ENCODE measurements at places on chromosomes 11 and 22. TPM values are rescaled to one million over a fixed set of nuclear protein-coding genes. Genes with fewer than 3 reads are reported as not detected.

C11orf87 gene
- 29.8 TPM for total RNA-seq

SLC22A6 gene
- 8.4 TPM for total RNA-seq

CHST1 gene
- 10.5 TPM for total RNA-seq

FAM83F gene
- total RNA-seq, result 0.78 TPM

PLA2G6 gene
- 15.8 TPM for total RNA-seq

C11orf21 gene
- 0.16 TPM for total RNA-seq

GAL3ST3 gene
- 14.0 TPM for total RNA-seq

PIWIL4 gene
- 5.8 TPM for total RNA-seq

F2 gene
- 0.16 TPM for total RNA-seq

CARD18 gene
- not detected for total RNA-seq

OOSP1 gene
- total RNA-seq, result 1.6 TPM

PRG3 gene
- total RNA-seq, result 0.31 TPM

PAMR1 gene
- total RNA-seq, result 3.0 TPM

LRP4 gene
- 8.3 TPM for total RNA-seq

OR4X2 gene
- total RNA-seq, result not detected

DNA sequence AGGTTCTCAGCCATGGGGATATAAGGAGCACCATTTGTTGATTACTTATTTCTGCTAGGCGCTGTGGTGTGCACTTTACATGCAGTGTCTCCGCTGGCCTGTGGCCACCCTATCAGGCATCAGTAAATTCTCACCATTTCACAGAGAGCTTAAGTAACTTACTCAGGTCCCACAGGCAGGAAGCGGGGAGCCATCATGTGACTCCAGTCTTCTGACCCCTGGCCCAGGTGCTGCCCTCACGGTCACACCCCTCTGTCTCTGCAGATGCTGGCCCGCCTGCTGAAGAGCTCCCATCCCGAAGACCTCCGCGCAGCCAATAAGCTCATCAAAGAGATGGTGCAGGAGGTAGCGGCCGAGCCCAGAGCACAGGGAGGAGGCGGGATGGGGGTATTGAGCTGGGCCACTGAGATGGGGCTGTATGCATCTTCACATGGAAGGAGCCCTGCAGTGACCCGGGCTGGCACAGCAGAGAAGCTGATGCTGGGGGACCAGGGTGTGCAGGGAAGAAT, 12.8 kb downstream of the GGA1 start:
- no peak for DNase-seq

GRCh38 chr22:45553351-45554039, 50.8 kb downstream of the FBLN1 start:
- peak; percentile 45 for DNase-seq

- DNase-seq, result no peak
Measured at GRCh38 chr11:123251657-123252344, 56.8 kb upstream of the CLMP start.

DNA sequence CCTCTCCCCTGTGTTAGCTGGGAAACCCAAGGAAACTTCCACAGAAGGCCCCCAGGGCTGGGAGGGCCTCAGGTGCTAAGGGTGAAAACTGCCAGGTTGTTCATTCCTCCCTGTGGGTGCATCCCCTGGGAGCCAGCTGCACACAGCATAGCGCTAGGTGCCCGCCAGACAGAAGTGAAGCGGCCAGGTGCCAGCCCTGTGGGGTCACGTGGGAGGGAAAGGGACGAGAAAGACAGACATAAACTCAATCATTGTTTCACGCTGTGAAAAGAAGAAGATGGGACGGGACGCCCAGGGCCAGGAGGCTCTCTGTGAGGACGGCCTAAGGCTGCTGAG, 31.6 kb upstream of the HMOX1 start:
- no peak for DNase-seq

GRCh38 chr11:33976495-33977199, 74.9 kb upstream of the CAPRIN1 start:
- no peak for DNase-seq

DNA sequence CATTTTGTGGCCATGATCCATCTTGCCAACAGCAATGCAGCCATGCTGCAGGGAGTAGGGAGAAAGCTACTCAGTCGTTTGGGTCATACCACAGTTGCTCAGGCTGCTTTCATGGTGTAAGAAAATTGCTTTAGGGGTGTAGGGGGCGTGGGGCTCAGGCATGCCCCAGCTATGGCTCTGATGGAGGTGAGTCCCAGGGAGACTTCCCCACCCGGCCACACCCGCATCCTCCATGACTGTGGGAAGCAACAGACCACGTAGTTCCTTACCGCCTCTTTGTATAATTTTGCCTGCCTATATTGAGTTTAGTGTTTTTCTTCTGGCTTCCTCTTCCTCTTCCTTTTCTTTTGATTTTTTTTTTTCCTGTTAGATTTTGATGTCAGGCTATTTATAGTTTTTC, 58.8 kb downstream of the SPECC1L start:
- DNase-seq, result no peak

GRCh38 chr22:27537501-27537900, 264.1 kb downstream of the MN1 start:
- no peak for DNase-seq

- DNase-seq, result no peak
Measured at GRCh38 chr11:100761841-100762240, 74.8 kb downstream of the ARHGAP42 start.

- DNase-seq, result no peak
Measured at GRCh38 chr11:65621460-65621859, 5.9 kb downstream of the PCNX3 start.

DNA sequence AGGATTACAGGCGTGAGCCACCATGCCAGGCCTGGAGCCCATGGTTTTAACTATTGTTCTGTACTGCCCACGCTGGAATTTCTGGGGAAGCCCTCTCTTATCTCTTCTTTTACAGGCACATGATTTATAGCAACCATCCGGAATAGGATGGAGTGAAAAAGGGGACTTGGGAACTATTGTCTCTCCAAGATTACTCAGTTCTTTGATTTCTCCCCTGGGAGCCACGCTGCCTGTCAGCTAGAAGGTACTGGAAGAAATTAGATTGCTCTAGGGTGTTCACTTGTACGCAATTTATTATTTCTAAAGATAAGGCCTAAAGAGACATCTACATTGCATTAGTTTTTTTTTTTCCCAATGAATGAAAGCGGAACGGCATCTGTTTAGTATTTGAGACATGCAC, 65.6 kb upstream of the PTPRJ start:
- no peak for DNase-seq

- no peak for DNase-seq
Measured at GRCh38 chr22:38952281-38952993, 5.0 kb upstream of the APOBEC3A start.

DNA sequence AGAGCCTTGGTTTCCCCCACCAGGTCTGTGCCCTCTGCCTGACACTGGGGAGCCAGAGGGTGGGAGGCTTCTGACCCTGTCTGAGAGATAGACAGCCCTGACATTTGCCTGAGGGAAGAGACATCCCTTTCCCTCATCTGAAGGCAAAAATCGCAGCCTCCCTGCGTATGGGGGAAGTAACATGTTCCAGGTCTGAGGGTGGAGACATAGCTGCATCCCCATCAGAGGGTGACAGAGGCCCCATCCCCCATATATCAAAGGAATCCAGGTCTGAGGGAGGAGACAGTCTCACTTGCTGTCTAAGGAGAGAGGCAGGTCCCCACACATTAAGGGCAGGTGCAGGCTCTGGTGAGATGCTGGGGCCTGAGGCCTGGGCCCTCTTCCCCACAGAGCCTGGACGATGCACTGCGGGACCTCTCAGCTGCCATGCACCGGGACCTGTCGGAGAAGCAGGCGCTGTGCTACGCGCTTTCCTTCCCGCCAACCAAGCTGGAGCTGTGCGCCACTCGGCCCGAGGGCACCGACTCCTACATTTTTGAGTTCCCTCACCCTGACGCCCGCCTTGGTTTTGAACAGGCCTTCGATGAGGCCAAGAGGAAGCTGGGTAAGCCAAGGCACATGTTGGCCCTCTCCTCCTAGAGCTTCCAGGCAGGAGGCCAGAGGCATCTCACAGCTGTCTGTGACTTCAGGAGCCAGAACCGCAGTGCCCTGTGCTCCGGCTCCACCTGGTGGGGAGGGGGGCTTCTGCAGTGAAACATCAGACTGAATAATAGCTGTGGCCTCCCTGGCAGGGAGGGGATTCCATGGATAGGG, 16.1 kb upstream of the RELT start:
- DNase-seq, result no peak

DNA sequence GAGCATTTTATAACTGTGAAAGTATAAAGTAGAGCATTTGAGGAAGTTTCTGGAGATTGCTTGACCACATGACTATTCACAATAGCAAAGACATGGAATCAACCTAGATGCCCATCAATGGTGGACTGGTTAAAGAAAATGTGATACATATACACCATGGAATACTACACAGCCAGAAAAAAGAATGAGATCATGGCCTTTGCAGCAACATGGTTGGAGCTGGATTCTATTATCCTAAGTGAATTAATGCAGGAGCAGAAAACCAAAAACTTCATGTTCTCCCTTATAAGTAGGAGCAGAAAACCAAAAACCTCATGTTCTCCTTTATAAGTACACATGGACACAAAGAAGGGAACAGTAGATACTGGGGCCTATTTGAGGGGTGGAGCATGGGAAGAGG, 30.3 kb downstream of the UVRAG start:
- DNase-seq, result no peak

GRCh38 chr11:69434471-69434931, 47.0 kb upstream of the LINC01488 start:
- no peak for DNase-seq

GRCh38 chr11:8928981-8929615, 3.6 kb downstream of the C11orf16 start:
- DNase-seq, result no peak

GRCh38 chr22:18116634-18117033, 6.0 kb downstream of the TUBA8 start:
- DNase-seq, result no peak

GRCh38 chr11:101323997-101324396, 194.4 kb upstream of the PGR start:
- DNase-seq, result no peak

DNA sequence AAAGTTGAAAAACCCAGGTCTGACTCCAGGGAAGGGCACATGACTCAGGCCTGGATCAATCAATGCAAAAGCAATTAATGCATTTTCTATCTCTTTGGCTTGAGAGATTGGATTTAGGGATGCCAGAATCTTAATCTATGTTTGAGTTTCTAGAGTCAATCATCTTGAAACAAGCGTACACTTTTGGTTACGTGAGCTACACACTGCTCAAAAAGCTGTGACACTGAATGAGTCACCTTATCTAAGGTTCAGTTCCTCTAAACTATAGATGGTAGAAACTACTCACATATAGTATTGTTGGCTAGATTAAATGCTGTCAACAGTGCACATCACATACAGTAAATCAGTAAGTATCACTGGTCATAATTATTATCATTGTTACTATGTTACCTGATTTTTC, 24.2 kb downstream of the MRE11 start:
- DNase-seq, result no peak

DNA sequence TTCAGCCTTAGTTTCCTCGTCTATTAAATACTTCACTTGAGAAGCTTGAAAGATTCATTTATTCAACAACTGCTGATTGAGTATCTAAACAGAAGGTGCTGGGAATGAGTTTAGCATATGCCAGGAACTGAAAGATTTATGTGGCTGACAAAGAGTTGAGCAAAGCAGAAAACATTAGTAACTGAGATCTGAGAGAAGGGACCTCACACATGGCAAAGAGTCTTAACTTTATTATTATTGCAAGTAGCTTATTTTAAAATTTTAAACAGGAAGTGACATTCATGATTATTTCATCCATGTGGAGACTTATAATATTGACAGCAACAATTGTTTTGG, 133.6 kb downstream of the CASP12 start:
- no peak for DNase-seq

DNA sequence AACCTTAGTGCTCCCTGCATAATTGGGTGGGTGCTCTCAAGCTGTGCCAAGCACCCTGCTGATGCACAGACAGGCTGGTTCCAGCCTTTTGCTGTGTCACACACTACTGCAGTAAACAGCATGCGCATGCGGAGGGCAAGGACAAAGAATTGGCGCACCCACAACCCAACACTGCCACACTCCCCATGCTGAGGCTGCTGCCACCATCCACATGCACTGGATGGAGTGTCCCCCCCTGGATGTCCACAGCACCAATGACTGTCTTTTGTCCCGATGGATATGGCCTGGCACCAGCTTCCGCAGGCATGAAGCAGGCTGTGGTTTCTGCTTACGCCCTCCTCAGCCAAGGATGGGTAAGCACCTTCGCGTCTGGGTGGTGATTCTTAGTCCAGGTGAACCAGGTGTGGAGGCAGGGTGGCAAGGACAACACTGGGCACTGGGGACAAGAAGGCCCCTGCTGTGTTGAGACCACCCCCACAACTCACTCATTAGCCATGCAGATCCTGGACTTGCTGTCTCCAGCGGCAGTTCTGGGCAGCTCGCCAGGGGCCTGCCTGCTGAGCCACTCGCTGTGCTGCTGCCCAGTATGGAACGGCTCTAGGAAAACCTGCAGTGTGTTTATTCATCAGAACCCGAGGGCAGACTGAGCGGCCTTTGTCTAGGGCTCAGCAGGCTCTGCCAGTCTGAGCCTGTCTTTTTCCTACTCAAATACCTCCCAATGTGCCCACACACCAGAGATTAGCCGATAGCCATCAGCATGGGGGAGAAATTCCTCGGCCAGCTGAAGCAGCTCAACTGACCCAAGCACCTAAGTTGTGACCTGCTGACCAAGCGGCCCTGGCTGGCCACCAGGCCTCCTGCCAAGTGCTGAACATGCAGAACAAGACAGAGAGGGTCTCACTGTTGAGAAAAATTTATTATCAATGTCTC, 8.2 kb upstream of the NAP1L4 start:
- DNase-seq, result peak; percentile 92

DNA sequence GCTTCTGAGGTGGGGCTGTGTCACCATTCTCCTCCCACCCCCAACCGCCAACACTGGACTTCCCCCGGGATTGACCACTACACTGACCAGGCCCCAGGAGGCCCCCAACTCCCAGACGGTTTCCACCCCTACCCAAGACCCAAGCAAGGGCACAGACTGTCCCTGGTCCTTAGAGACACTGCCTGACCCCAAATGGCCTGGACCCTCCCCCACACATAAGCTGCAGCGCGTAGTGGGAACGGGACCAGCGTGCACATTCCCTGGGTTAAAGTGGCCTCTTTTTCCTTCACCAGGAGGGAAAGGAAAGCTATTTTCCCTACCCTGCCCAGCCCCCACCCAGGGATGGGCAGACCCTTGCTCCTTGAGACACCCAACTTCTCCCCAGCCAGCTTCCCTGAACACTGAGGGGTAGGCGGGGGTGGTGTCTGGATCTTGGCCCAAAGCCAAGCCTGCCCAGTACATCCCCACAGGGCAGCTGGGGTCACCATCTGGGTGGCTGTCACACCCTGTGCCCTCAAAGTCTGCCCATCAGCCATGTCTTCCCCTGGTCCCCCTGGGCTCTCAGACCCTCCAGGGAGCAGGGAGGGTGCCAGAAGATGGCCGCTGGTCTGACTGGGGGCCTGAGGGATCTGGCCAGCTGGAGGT, 1.6 kb upstream of the MAPK12 start:
- no peak for DNase-seq

DNA sequence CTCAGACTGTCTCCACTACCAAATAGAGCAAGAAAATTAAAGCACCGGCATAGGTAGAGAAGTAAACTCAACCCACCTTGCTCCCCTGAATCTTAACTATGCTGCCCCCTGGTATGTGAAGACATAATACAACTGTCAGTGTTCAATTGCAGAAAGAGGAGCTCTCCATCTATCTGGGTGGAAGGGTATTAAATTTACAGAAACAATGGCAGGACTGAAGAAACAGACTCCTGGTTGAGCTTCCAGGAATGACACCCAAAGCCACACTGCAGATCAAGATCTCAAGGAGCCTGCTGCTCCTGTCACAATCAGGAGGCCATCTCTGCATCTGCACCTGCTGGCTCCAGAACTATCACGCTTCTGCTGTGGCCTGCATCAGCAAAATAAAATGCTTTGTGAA, 132.1 kb upstream of the BMAL1 start:
- DNase-seq, result no peak

GRCh38 chr11:416757-417621, 2.2 kb upstream of the SIGIRR start:
- DNase-seq, result no peak
